ENCODE measurements at places on chromosomes 3 and 15.

- no peak for DNase-seq
These were observed 7.9 kb downstream of the DGKG start for GRCh38 chr3:186354100-186354499.

GRCh38 chr3:18544146-18544545, 119.0 kb upstream of the SATB1 start:
- no peak for DNase-seq

- DNase-seq, result no peak
These were observed 9.8 kb downstream of the ANKRD28 start for GRCh38 chr3:15787941-15788340.

- no peak for DNase-seq
These were observed 149.8 kb downstream of the FNDC3B start for GRCh38 chr3:172189213-172189612.

DNA sequence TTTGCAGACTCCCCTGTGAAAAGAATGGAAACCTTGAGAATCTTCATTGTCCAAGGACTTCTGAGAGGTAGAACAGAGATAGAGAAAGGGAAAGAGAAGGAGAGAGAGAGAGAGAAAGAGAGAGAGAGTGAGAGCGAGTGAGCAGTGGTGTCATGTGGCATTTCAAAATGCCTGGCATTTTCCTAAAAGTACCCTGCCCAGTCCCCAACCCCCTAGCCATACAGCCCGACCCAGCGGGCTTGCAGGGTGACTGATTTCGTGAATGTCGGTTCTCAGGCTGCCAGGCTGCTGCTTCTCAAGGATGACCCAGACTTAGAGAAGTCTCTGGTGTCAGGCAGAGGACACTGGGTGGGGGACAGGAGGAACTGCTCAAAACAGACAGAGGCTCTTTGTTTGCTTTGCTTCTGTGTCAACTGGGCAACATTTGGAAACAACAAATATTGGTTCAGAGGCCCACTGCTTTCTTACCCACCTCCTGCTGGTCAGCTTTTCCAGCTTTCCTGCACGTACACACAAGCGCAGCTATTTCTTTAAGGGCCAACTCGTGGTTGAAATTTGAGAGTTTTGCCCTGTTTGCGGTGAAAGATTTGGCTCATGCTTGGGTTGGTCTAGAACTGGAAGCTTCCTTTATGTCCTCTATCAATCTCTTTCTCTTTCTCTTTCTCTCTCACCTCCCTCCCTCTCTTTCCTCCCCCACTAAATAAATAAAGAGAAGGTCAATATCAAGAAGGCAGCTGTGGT, 3.7 kb upstream of the TF start:
- no peak for DNase-seq

DNA sequence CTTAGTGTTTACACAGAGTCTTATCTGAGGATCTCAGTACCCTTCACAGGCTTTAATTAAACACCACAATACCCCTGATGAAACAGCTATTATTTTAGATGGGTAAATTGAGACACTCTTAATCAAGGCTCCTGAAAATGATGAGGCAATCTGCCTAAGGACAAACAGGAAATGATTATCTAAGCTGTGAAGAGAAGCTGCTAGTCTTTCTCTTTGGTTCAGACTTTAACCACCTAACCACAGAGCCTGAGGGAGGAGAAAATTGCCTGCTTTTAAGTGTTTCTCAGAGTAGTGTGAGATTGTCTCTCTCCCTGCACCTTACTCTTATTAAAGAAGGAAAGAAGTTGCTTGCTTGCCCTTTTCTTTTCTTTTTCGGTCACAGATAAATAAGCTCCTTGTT, 364.3 kb upstream of the ADAMTS9 start:
- no peak for DNase-seq

- DNase-seq, result no peak
These were observed 17.1 kb downstream of the VIPR1 start for GRCh38 chr3:42519568-42519962.

DNA sequence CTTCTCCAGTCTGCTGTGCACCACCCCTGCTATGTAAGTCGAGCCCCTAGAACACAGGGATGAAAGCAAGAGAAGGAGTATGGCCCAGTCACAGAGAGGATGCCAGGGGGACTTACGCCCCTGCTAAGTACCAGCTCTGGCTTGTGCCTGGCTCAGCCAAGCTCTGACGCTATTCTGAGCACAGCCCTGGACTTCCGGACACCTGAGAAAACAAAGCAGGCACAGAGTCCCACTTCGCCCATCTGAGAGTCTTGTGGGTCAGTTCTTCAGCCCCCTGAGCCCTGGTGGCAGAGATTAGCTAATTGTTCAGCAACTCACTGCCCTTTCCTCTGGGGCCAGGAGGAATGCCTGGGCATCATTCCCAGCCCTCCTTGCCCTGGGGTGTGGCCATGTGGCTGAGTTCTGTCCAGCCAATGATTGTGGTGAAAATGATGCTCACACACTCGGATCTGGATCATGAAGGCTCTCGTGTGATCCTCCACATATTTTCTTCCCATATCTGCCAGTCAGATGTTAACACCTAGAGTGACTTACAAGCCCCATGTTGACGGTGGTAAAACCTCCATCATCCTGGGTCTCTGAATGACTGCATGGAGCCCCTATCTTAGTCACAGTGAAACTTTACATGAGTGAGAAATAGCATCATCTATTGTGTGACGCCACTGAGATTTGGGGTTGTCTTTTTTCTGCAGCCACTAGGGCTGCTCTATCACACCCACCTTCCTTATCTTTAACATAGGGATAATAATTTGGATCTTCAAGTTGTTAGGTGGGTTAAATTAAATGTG, 105.7 kb downstream of the TPRA1 start:
- no peak for DNase-seq

DNA sequence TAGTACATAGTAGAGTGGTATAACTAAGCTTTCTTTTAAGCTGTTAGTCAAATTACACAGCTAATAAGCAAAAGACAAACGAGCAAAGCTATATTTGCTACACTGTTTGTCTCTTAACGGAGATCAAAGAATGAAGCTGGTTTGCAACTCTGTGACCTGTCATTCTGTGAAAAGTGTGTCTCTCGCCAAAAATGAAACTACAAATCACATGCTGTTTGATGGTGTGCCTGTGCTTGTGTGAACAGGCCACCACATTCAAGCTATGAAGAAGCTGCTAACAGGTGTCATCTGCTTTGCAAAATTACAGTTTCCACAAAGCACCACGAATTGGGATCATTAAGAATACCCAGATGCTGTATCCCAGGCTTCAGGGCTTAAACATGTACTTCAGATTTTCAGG, 667.8 kb upstream of the NAALADL2 start:
- DNase-seq, result no peak

Data from GM23338 (cell line).